ENCODE measurements at places on chromosomes 11 and 22.

GRCh38 chr11:120929664-120930154, 94.2 kb upstream of the TBCEL start:
- no peak for DNase-seq

GRCh38 chr22:29060251-29060869, 1.3 kb downstream of the C22orf31 start:
- DNase-seq = no peak

DNA sequence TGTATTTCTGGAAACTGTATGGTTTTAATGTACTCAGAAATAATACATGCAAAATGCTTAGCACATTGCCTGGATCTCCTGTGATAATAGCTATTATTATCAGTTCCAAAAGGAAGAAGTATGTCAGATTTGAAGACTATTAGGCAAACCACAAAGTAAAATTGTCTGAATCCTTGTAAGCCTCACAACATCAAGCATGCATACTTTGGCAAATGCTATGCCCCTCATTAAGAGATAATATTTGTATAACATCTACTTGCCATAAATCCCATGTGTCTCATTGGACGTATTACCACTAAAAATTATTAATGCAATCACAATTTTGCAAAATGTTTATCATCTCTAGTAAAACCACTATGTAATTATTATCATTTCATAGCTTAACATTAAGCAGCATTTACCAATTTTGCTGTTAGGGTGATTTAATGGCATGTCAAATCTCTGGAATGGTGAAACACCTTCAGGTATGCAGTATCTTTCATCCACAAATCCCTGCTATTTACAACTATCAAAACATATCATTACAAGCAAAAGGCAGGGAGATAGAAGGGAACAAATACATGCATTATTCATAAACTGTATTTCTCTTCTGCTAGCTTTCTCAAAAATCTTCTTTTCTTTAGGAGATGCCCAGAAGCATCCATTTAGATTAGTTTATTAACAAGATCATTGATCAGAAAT, 974.6 kb upstream of the RAG2 start:
- no peak for DNase-seq

DNA sequence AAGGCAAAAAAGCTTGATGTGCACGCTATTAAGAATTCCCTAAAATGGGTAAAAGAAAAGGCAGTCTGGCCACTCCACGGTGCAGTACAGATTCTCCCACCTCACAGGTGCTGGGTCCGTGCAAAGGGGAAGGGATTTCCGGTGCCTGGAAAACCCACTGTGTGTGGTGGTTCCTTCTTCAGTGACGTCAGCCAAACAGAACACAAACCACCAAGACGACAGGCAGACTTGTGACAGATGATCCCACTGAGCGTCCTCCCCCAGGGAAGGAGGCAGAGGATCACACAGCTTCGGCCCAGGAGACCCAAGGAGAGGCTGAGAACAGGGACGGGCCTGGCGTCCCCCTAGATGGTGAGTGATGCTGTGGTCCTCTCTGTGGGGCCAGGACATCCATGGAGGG, 18.6 kb downstream of the PHF21B start:
- DNase-seq = no peak

- no peak for DNase-seq
Measured at GRCh38 chr22:26885441-26886261, 228.3 kb downstream of the MIAT start.

- no peak for DNase-seq
Measured at GRCh38 chr22:31155422-31155821, 4.6 kb upstream of the RNF185 start.

DNA sequence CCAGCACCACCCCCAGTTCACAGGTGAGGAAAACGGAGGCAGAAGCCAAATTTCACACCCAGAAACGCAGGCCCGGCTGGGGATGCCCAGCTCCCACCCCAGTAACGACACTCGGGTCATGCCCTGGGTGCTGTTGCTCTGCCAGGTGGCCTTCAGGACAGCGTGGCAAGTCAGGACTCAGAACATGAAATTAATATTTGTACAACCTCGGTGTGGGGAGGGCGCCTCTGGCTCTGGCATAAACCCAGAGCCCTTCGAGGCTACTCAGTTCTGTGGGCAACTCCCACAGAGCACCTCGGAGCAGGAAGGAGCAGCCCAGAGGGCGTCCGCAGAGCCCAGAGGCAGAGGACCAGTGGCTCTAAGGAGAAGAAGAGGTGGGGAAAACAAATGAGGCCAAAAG, 71.6 kb downstream of the CELSR1 start:
- no peak for DNase-seq

GRCh38 chr11:78010304-78010703, 12.8 kb downstream of the KCTD14 start:
- no peak for DNase-seq

- no peak for DNase-seq
Measured at GRCh38 chr11:62501432-62501891, 45.1 kb downstream of the AHNAK start.

- DNase-seq = no peak
Measured at GRCh38 chr11:33195462-33196173, 34.3 kb upstream of the CSTF3 start.

- DNase-seq = no peak
Measured at GRCh38 chr11:113417428-113417827, 29.8 kb downstream of the ANKK1 start.

- DNase-seq = no peak
Measured at GRCh38 chr11:78620159-78620558, 45.5 kb upstream of the NARS2 start.

GRCh38 chr22:36860821-36861659, at the start of gene NCF4:
Gene NCF4, plus strand, starts transcription at chr22:36861006. Its CDS starts 166 bp downstream, at chr22:36861172.
- no peak for DNase-seq

DNA sequence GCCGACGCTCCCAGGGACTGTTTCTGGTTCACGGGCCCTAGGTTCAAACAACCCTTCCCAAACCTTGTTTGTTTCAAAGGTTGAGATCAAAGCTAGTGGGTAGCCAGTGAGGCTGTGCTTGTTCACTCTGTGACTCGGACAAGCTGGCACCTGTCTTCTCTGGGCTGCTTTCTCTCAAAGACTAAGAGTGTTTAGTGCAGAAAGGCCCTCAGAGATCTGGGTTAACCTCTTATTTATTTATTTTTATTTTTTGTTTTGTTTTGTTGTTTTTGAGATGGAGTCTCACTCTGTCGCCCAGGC, 13.0 kb upstream of the MALAT1 start:
- no peak for DNase-seq

DNA sequence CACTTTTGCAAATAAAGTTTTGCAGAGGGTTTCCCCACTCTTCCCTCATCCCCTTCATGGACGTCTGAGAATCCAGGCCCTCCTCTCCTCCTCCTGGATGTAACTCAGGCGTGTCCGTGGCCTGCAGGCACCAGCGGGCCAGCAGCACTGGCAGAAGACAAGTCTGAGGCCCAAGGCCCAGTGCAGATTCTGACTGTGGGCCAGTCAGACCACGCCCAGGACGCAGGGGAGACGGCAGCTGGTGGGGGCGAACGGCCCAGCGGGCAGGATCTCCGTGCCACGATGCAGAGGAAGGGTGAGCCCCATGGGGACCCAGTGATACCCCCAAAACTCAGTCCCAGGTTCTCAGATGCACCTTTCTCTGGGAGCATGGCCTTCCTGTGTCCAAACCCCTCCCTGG, 14.4 kb downstream of the TUB start:
- no peak for DNase-seq

- no peak for DNase-seq
Measured at GRCh38 chr11:44033411-44033850, 14.3 kb upstream of the ACCSL start.

- DNase-seq = no peak
Measured at GRCh38 chr11:122733318-122733717, 77.8 kb downstream of the UBASH3B start.

DNA sequence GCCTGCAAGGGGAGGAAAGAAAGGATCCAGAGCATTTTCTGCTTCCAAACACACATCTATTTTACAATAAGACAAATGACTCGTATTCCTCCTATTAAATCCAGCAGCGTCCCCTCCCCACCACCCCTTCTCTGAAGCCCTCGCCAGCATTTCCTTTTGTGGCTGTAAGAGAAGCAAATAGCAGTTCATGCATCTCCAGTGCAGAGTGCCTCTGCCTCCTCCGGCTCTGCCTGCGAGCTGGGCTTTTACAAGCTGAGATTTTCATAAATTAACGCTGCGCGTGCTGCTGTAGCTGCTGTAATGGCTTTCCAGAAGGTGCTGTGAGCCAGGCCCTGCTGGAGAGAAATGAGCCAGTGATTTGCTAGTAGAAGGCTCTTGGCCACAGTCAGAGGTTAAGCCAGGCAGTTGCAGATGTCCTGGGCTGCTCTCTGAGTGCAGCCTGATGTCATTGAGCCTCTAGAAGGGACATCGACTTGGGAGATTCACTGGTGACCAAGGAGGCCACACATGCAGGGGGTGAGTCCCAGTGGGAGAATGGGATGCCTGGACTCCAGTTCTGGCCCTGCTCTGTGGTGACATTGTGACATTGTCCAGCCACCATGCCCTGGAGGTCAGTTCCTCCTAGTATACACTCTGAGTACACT, 134.5 kb upstream of the NAV2 start:
- no peak for DNase-seq

DNA sequence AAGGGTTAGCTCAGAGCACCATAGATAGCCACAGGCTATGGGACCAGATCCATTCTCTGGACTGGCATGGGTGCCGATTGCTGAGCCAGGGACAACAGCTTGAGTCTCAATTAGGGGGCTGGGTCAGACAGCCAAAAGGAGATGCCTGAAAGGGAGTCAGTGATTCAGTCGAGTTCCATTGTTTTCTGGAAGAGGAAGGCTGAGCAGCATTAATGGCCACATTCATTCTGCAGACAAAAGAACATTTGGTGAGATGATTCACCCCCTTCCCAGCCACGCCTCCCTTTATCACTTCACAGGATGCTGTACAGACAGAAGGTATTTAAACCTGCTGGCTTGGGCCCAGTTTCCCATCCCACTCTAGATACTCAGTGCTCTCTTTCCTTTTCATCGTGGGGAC, 131.9 kb downstream of the ADAMTS15 start:
- DNase-seq = no peak

- DNase-seq = no peak
Measured at GRCh38 chr11:95102733-95103132, 13.1 kb downstream of the ENDOD1 start.

DNA sequence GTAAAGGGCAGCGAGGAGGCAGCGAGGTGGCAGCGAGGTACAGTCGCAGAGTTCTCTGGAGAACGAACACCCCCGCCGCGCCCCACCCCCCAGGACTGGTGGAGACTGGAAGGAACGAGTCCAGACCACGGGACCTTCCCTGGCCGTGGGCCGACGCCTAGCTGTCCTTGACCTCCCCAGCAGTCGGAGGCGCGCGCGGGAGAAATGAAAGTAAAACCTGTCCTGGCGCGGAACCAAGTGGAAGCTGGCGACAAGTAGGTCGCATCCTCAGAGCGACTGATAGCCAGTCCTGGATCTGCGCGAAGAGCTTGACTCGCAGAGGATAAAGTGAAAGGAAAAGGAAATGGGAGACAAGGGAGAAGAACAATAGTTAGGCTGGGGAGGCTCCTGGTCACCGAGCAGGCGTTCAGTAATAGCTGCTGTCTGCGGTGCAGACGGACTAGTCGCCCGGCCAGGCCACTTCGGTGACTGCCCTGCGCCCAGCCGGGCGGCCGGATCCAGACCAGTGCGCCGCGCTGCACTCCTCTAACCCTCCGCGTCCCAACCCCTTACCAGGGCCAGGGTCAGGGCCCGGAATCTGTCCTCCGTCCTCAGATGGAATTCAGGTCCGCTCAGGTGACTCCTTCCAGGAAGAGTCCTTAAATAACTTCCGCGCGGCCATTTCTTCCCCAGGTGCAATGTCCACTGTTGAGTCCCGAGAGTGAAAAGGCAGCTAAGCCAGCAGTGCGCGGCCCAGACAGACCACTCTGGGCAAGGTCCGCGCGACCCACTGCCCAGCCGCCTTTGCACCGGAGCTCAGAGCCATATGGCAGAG, 1.9 kb upstream of the ADM start:
- DNase-seq = peak; percentile 67

- no peak for DNase-seq
Measured at GRCh38 chr11:69869311-69869939, 50.2 kb upstream of the FGF3 start.

DNA sequence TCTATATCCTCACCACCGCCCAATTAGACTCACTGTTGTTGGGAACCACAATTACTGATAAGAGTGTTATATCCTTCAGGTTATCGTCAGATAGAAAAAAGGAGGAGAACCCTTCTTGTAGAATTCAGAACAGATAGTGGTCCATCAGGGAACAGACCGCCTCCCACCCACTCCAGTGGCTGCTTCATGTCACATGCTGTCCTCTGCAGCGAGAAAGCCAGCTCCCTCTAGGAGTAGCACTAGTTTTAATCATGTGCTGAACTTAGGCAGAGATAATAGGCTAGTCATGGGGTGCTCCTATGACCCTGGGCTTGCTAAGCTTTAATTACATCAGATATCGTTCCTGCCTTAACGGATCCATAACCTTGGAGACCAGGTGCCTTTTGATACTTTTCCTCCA, 51.5 kb upstream of the RAB1B start:
- DNase-seq = no peak

- DNase-seq = no peak
Measured at GRCh38 chr22:42641801-42642413, 1.5 kb upstream of the ATP5MGL start.

GRCh38 chr11:113989381-113989780, 14.5 kb downstream of the HTR3A start:
- no peak for DNase-seq

DNA sequence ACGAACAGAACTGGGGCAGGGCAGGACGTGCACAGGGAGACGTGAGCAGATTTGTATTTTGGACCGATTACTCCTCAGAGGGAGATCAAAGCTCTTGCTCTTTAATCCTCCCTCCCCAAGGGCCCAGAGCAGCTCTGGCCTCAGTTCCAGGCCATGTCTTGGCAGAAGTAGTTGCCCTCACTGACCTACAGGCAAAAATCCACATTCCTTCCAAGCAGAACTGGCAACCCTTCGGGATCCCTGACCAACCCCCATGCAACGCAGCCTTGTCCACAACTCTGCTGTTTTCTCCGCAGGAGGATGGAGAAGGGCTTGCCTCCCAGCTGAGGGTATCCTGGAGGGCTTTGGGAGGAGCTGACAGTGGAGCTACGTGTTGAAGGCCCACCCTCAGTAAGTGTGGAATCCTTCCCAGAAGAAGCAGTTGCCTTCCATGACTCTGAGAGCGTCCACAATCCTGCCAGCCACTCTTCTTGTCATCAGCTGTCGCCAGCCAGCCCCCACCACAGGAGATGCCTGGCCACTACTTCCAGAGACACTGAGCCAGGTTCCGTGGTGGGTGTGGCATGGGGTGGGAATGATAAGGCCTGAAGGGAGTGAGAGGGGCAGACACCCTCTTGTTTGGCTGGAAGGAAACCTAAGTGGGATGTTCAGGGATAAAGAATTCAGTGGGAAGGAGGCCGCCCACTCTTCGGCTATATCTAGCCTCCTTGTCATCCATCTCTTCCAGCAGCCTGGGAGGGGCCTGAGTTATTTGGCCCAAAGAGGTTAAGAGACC, 68.1 kb downstream of the PDE2A start:
- no peak for DNase-seq

- DNase-seq = no peak
Measured at GRCh38 chr22:36419912-36420882, 32.4 kb upstream of the MYH9 start.

- no peak for DNase-seq
Measured at GRCh38 chr11:130087294-130087926, 17.7 kb downstream of the APLP2 start.

Measured in activated CD8-positive, alpha-beta memory T cell treated with anti-CD3 and anti-CD28 coated beads, Interleukin-2, amount 50 U/mL, for 4 hours (primary cell).